IMR-90 (cell line): ENCODE measurements at places on chromosomes 2 and 18.

DNA sequence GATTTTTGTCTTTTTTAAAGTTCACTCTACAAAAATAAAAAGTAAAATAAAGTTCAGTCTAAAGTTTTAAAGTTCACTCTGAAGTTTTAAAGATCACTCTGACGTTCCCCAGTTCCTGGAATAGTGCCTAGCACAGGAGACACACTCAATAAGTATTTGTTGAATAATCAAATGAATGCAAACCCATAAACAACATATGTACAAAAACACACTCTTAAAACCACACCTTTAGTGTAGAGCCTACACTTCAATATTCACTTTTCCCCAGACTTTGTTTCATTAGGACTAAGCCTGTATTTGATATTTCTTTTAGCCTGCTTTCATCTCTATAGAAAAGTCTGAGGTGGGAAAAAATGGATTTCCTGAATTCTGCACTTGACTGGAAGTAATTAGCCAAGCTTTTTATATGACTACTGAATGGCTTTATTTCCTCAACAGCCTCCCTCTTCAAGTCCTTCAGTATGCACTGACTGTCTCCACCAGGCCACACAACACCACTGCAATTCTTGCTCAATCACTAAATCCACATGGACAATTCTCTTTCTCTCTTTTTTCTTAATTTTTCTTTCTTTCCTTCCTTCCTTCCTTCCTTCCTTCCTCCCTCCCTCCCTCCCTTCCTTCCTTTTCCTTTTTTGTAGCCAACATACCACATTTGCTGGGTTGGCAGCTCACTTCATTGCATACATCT, 104.6 kb downstream of the SS18 start:
- DNase-seq: no peak

- DNase-seq: no peak
Measured at GRCh38 chr2:48113767-48114166, 207.5 kb upstream of the FBXO11 start.

- peak; percentile 63 for DNase-seq
Measured at GRCh38 chr2:203797712-203798111, 69.9 kb upstream of the CTLA4 start.

- no peak for DNase-seq
Measured at GRCh38 chr2:42846026-42846425, 53.6 kb upstream of the HAAO start.

GRCh38 chr2:101795033-101795432, 97.5 kb downstream of the MAP4K4 start:
- DNase-seq: no peak

DNA sequence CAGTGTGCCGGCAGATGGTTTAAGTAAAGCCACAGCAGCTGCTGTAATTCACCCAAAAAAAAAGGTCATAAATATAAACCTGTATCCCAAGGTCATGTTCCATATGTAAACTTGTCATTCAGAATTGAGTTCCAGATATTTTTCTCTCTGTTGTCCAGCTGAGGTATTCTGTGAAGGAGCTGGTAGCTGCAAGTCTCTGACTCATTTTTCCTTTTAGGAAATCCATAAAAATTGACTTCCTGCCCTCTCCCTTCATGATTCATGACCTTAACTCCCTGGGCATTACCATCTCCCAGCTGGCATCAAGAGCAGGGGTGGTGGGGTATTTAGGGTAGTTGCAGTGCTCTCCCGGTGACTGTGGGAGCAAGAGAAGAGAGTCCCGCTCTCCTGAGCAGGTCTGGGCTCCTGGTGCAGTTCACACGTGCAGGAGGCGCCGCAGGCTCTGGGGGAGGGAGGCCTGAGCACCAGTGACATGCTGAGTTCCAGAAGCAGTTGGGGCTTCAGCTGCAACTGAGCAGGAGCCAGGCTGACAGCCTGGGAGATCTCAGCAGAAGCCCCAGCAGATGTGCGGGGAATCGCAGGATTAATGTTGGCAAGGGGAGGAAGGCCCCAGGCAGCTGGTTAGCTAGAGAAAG, 192.6 kb downstream of the MGAT5 start:
- peak; percentile 47 for DNase-seq

- no peak for DNase-seq
Measured at GRCh38 chr18:21242141-21242779, at the start of gene GREB1L. Gene GREB1L (plus strand): TSS chr18:21242232. CDS start chr18:21383519, 141,287 bp downstream.

DNA sequence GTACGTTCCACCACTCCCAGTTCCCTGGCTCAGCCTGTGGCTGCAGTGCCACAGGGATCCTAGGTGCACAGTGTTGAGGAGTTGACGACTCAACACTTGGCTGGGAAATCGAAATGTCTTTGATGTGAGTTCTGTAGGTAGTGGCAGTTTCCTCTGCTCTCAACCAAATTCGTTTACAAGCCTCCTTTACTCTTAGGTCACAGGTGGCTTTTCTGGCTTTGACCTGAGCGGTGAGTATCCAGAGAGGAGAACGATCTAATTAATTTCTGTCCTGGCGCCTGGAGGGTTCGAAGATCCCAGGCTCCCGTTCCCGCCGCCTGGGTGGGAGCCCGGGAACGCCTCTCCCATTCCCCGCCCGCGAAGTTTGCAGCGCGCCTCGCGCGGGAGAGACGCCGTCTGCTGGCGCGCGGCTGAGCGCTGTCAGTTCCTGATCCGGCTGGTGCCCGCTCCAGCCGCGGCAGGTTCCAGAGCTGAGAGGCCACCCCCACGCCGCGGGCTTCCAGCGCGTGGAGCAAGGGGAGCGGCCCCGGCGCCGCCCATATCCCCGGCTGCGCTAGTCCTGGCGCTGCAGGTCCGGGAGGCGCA, at the start of gene LAMA3:
TSS of gene LAMA3 (plus strand) at position 423 of the 585 bp plus-strand sequence. CDS start 231 bp downstream, outside the sequence.
- DNase-seq: peak; percentile 11

GRCh38 chr2:140998577-140998976, 1132.2 kb downstream of the LRP1B start:
- peak; percentile 18 for DNase-seq

DNA sequence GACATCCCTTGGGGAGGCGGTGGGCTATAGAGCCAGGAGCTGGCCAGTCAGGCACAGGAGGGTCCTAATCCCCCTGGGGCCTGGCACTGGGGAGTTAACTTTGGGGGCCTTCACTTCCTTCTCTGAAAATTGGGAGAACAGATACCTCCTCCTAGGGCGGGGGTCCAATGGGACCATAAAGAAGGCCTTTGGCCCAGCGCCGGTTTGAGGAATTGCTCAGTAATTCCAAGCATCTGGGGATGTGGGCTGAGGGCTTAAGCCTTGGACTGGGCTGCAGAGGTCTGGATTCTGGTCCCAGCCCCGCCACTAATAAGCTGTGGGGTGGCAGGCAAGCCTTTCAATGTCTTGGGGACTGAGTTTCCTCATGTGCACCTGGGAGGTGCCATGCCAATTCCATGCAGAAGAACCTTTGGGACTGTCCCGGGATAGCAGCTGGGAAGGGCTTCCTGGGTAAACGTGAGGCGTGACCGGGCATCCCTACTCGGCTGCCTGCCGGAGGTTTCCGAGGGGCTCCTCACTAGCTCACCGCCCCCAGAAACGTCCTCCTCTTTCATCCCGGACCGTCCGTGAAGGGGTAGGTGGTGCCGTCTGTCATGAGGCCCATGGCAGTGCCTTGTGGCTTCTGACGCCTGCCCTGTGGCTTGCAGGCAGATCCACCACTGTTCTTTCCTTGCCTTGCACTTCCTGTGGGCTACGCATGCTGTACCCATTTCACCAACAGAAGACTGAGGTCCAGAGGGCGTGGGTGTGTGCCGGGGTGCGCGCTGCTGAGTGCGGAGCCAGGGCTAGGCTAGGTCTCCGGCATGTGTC, 67.4 kb upstream of the HPCAL1 start:
- DNase-seq: no peak

- peak; percentile 85 for DNase-seq
Measured at GRCh38 chr2:192016265-192016664, 169.4 kb upstream of the CAVIN2 start.

DNA sequence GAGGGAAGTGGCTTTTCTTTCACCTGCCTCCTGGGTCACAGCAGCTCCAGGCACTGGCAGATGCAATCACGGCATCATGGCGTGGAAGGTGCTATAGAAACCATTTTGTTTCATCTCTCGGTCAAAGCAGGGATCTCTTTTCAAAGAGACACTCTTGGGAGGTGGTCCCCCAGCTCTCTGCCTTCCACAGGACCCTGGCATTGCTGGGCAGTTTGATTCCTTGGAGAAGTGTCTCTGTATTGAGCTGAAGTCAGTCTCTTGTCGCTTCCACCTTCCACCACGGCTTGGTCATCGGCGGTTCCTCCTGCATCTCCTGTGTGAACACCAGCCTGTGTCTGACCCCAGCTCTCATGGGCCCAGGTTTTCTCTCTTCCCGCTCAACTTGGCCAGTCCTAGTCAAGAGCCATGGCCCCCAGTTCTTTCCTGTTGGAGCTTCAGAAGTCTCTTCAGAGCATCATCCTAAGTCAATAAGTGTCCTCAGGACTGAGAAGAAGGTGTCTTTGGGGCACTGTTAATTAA, 42.3 kb upstream of the HDAC4 start:
- no peak for DNase-seq

DNA sequence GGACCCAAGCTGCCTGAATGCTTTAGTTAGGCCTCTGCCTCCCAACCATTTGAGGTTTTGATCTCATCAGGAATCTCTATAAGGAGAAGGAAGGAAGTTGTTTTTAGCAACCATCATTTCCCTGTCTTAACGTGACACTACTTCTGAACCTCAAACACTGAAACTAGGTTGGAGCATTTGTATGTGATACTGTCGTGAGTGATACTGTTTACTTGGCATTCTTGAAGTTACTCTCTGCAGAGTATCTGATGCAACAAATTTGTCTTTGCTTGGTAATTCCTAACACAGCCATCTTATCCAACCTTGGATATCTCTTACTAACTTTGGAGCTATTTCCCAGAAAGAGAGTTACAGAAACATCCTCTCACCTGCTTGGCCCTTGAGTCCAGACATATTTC, 22.1 kb downstream of the TTLL4 start:
- peak; percentile 49 for DNase-seq

DNA sequence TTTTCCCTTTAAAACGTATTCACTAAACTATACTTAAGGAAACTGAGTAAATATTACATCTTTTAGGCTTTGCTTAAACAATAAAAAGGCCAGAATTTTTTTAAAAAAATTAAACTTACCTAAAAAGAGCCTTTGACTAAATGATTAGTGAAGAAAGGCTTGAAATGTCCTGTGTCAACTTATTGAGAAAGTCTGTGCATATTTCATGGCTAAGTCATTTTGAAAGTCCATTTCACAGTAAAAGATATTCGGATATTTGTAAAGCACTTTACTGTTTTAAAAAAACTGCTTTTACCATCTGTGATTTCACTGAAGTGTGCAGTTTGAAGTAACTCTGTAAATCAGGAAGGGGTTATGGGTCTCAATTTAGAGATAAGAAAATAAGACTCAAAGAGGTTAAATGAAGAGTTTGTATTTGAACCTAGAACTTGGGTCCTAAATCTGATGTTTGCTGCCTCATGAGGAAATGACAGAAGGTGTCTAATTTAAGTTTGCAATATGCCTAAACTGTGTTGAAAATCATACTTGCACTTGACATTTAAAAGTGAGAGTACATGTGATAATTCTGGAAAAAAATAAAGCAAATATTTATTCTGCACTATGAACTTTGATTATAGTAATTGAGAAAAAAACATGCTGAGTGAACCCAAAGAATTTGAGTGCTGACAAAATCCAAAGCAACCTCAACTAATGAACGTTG, 50.5 kb downstream of the RAB27B start:
- DNase-seq: peak; percentile 12

DNA sequence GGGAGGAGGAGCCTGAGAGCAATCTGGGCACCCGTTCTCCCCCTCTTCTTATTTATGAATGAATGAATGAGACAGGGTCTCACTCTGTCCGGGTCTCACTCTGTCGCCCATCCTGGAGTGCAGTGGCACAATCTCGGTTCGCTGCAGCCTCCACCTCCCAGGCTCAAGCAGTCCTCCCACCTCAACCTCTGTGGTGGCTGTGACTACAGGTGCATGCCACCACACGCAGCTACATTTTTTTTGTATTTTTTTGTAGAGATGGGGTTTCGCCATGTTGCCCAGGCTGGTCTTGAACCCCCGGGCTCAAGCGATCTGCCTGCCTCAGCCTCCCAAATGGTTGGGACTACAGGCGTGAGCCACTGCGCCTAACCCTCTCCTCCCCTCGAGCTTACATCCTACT, 198.4 kb downstream of the NEDD4L start:
- no peak for DNase-seq

- DNase-seq: no peak
Measured at GRCh38 chr18:35786365-35787042, 186.0 kb upstream of the RMP24 start.

DNA sequence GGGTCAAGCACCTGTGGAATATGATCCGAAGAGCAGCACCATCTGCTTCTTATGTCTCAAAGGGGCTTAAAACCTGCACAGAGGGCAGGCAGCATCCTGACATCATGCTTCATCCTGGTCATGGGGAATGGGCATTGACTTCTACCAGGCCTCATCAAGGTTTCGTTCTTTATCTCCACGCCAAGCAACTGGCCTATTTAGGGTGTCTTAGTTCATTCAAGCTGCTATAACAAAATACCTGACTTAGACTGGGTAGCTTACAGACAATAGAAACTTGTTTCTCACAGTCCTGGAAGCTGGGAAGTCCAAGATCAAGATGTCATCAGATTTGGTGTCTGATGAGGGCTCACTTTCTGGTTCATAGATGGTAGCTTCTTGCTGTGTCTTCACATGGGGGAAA, 69.4 kb downstream of the MYO3B start:
- DNase-seq: no peak

- DNase-seq: no peak
Measured at GRCh38 chr2:74498500-74499266, 720 bp downstream of the LBX2 start.

DNA sequence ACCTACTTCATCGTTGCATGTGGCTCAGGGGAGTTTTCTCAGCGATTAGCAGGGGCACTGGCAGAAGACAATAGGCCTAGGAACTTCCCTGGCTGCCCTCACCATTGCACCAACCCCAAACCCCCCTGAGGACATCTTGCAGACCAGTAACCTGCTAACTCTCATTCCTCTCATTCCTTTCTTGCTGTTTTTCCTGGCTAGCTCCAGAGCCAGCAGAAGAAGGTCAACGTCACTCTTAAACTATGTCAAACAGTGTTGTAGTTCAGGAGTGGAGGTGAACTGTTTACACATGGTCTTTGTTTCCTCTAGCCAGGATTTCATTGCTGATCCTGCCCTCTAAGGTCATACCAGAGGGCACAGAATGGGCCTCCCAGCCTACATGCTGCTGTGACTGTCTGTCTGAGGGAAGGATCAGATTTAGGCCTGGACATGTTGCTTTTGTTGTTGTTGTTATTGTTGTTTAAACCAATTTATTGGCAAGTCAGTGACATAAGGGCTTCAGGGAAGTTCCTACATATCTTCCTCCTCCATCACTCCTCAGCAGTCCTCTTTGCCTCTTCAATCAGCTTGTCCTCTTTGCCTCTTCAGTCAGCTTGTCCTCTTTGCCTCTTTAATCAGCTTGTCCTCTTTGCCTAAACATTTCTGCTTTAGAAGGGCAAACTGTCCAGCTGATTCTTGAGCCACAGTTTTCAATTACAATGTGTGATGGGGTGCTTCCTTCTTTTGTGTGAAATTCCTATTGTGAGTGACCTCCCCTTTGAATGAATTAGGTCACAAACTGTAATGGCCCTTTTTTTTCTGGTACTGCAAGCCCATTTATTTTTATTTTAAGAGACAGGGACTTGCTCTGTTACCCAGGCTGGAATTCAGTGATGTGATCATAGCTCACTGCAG, 471.9 kb upstream of the TNP1 start:
- DNase-seq: peak; percentile 82

GRCh38 chr18:45212181-45213039, 402.9 kb upstream of the SLC14A2 start:
- DNase-seq: peak; percentile 74
